H7 (cell line): ENCODE measurements at places on chromosomes 6 and 20. TPM values are rescaled to one million over a fixed set of nuclear protein-coding genes. Genes with fewer than 3 reads are reported as not detected.

BTNL2 gene
- total RNA-seq = not detected in 2 replicates

GMPR gene
- total RNA-seq = 1.4 and 5.1 TPM in 2 replicates

GHRH gene
- total RNA-seq = not detected in 2 replicates

SMIM28 gene
- total RNA-seq = 0.35 TPM in 1 of 2 replicates, not detected in the other

DEF6 gene
- total RNA-seq = 6.5 and 10.1 TPM in 2 replicates

SLC17A9 gene
- total RNA-seq = 32.6 and 41.4 TPM in 2 replicates

TPBG gene
- 45.5 and 48.9 TPM in 2 replicates for total RNA-seq

SNAP25 gene
- total RNA-seq = 0.62 and 0.70 TPM in 2 replicates
